ENCODE measurements at places on chromosomes 3 and 15. TPM values are rescaled to one million over a fixed set of nuclear protein-coding genes. Genes with fewer than 3 reads are reported as not detected.

DNA sequence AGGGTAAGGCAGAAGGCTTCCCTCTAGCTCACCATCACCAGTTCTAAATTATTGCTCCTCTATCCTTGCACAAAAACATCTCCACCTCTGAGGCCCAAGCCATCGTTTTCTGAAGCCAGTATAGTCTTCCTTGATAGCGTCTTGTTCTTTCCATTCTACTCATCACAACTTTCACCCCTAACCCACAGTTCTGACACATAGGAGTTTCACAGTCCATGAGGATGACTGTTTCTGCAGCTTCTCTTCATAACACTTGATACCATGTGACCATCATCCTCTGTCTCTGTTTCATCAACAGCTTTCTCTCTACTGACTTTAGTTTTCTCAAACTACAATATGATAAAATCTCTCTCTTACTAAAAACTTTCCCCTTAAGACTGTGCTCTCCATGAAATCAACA, 1166.5 kb downstream of the ROBO1 start:
- DNase-seq = no peak

DNA sequence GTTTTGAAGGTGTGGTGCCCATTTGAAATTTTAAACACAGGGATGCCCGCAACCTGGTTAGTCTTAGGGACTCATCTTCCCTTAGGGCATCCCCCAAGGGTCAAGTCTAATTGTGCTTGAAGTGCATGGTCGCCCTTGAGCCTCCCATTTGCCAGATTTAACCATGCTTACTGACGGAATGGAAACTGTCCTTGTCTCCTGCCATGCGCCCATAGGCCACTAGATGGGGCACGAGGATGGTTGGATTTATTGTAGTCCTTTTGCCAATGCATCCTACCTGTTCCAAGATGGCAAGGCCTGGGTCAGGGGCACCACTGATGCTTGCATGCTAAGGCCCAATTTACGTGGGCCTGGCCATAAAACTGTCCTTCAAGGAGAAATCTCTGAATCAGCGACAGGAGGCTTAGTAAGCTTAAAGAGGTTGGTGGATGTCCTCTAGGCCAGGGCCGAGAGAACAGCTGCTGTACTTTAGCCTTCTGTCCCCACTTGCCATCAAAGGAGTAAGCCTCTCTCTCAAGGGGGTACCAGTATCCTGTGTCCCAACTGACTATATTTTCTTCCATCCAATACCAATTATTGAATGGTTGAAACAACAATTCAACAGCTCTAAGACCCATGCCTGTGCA, 355.4 kb downstream of the OTOL1 start:
- DNase-seq = peak; percentile 57

DNA sequence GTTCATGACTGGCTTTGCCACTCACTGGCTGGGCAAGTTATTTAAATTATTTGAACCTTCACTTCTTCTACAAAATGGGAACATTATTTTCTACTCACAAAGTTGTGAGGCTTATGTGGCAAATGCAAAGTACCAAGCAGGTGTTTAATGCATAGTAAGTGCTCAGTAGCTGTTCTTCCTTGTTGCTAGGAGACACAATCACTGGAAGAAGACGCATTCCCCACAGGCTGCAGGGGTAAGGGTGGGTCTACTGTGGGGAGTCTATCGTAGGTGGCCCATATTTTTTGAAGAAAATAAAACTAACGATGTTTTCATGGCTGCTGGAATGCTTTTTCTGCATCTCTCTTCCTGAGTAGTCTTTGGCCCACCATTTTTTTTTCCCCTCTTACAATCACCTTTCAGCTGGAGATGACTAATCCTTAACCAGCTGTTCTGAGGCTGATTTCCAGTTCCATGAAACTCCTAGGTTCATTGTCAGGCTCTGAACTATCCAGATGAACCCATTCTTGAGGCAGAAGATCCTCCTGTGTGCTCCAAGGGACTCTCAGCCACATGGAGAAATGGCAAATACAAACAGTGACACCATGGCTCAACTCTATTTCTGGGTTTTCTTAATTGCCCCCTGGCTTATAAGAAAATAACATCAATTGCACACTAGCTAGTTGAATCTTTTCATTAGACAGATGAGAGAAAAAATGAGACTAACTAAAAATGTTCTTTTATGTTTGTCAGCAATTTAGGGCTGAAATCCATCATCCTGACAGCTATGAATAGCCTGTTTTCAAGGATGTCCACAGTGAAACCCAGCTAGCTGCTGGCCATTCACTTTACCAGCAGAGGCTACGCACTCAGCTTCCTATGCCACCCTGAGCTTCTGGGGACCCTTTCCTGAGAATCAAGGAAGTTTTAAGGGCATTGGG, 108.3 kb upstream of the ETV5 start:
- DNase-seq = no peak

- peak; percentile 78 for DNase-seq
Observed at GRCh38 chr15:51907136-51907862, 64.3 kb downstream of the LEO1 start.

Gene ALS2CL
- 2.6 TPM for total RNA-seq

Gene EFCC1
- total RNA-seq = not detected

DNA sequence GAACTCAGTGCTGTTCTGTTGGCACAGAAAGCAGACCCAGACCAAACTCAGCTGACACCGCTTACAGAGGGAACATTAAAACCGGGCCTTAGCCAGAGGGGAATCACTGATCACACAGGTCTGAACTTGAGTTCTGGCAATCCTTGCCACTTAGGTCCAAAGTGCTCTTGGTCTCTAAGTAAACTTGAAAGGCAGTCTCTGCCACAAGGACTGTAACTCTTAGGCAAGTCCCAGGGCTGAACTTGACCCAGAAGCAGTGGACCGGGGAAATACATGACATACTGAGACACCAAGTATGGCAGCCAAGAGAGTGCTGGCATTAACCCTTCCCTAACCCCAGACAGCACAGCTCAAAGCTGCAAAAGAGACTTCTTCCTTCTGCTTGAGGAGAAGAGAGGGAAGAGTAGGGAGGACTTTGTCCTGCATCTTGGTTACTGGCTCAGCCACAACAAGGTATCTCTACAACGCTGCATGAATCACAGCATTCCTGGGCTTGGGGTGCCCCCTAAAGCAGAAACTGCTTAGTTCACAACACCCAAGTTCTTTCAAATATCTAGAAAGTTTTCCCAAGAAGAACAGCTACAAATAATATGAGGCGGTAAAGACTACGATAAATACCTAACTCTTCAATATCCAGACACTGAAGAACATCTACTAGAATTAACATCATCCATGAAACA, 32.5 kb downstream of the NAALADL2 start:
- peak; percentile 4 for DNase-seq

Gene GJD2
- not detected for total RNA-seq

- no peak for DNase-seq
Observed at GRCh38 chr3:174777813-174778212, 81.3 kb upstream of the NAALADL2 start.

DNA sequence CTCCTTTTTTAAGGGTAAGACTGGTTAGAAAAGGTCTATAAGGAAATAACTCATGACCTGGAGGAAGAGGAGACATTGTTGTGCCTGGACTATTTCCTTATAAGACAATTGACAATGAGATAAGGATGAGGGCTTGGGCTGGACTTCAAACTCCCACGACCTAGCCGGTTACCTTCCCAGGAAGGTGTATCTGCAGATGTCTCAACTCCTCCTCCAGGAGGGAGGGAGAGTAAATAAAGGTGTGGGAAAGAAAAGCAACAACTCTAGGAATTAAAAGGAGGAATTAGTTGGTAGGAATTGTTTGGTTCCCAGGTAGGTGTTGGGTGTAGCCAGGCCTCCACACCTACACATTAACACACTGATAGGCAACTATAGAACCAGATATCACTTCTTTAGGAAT, 97.8 kb upstream of the TBL1XR1 start:
- DNase-seq = no peak

Gene ARRDC4
- total RNA-seq = 18.4 TPM

Gene SCN5A
- total RNA-seq = 0.43 TPM

DNA sequence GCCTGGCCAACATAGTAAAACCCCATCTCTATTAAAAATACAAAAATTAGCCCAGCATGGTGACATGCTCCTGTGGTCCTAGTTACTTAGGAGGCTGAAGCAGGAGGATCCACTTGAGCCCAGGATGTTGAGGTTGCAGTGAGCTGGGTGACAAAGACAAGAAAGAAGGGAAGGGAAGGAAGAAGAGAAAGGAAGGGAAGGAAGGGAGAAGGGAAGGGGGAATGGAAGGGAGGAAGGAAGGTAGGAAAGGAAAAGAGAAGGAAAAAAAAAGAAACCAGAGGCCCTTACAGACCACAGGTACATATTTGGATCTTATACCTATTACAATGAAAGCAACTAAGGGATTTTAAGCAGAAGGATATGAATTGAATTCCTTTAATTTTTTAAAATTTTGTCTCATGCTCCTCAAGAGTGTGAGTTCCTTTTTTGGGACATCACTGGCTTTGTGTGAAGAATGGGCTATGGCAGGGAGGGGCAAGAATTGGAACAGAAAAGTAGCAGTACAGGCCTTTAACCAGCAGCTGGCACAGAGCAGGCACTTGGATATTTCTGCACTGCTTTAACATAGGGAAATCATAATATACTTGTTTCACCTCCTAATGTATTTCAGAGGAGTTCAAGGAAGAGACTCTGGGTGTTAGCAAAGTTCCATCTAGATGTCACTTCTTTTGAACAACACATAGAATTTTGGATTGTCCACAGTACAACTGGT, 7.9 kb downstream of the RAB27A start:
- no peak for DNase-seq

- no peak for DNase-seq
Observed at GRCh38 chr3:30293621-30294240, 312.7 kb upstream of the TGFBR2 start.

GRCh38 chr15:26525096-26525495, 247.8 kb downstream of the GABRB3 start:
- DNase-seq = no peak

Gene ANKUB1
- total RNA-seq = not detected

- peak; percentile 86 for DNase-seq
Observed at GRCh38 chr15:81279621-81280485, 44.1 kb downstream of the STARD5 start.

DNA sequence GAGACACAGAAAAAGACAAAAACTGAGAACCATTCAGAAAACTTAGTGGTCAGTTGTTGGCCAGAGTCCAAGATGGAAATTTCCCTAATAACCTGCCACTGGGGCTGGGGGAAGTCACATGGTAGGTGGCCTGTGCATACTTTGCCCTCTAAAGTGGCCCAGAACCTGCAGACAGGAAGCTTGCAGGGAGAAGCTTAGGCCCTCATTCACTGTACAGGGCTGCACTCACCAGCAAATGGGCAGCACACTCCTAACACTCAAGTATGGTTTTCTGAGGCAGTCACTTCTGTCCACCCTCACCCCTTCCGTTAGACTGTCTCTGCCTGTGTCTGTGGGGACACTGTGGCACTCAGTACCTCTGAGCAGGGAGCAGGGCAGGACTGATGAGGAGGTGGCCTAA, 14.5 kb upstream of the RNU6-1 start:
- no peak for DNase-seq

DNA sequence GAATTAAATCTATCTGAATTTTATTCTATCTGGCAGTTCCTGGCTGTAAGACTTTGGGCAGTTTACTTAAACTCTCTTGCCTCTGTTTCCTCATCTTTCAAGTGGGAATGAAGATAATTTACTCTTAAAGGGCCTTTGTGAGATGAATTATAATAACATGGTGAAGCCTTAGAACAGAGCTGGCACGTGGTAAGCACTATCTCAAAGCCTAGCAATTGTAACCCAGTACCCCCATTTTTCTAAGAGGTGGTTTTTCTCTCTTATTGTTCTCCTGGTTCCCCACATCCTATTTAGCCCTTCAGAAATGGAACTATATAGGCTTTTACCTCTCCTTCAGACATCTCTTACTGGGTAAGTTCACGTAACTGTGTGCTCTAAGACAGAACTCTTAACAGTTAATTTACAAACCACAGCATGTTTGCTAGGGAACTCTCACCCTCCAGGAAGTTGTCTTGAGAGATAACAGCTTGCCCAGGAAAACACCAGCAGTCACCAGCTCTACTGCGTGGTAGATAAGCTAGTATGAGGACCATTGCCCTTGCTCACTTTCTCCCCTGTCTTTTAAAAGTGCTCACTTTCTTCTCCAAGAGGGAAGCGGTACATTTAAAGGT, 12.3 kb upstream of the CRBN start:
- peak; percentile 3 for DNase-seq

DNA sequence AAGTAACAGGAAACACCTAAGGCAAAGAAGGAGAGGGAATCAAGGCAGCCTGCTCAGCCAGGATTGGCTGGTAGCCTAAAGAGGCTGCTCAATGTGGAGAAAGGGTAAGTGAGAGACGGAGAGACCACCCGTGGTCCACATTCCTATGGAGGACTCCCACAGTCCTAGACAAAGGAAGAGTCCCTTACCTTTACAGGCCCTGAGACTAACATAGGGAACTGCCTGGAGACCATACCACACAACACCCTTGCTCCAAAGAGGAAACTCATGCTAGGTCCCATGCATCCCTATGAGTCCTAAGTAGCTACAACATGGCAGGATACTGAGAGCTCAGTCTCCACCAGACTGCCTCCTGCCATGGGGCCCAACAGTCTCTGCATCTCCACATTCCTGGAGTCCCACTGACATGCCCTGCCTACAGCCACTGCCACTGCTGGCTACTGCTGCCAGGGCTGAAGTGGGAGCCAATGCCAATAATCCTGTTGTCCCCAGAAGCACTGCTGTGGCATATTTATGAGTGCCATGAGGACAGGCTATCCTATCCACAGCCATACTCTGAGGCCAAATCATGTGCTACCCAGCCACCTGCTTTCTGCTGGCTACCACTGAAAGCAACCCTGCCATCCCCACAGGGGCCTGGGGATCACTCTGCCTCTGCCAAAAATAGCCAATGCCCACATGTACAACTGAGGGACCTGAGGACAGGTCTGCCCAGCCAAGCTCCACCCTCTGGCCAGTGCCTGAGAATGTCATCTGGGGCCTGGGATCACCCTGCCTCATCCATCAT, 45.0 kb downstream of the COPS2 start:
- no peak for DNase-seq

DNA sequence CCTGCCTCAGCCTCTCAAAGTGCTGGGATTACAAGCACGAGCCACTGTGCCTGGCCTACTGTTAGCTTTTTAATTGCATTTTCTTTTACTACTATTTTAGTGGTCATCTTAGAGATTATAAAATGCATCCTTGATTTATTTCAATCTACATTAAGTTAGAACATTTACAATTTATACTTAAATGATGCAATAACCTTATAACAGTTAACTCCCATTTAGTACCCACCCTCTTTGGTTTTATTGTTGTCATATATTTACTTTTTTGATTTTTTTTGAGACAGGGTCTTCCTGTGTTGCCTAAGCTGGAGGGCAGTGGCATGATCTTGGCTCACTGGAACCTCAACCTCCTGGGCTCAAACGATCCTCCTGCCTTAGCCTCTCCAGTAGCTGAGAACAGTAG, 77.3 kb downstream of the PPCDC start:
- no peak for DNase-seq

Data from fibroblast of villous mesenchyme (primary cell).